ENCODE measurements at places on chromosomes 7 and 10.

GRCh38 chr10:110915035-110915434 is 3.9 kb downstream of the BBIP1 start:
- DNase-seq: no peak

GRCh38 chr7:100887516-100888290 is 1.8 kb downstream of the UFSP1 start:
- no peak for DNase-seq

GRCh38 chr10:46231087-46231486 is 55.7 kb upstream of the ANTXRL start:
- DNase-seq: no peak

GRCh38 chr7:41837916-41838315 is 135.0 kb upstream of the INHBA start:
- no peak for DNase-seq

GRCh38 chr10:97939446-97939990 is 89.9 kb downstream of the GOLGA7B start:
- DNase-seq: no peak

- DNase-seq: no peak
Measured at GRCh38 chr7:29107056-29107455, 39.3 kb downstream of the CPVL start.
